Left lung (tissue), 14 donors: ENCODE measurements at places on chromosomes 6 and 20. TPM values are rescaled to one million over a fixed set of nuclear protein-coding genes. Genes with fewer than 3 reads are reported as not detected.

BPI gene
- 0.47 TPM for total RNA-seq

CLIC5 gene
- 179 TPM for total RNA-seq

NOTCH4 gene
- total RNA-seq, result 58.4 TPM

HLA-DRA gene
- 951 TPM for total RNA-seq

METTL24 gene
- total RNA-seq, result 3.6 TPM

CYP39A1 gene
- total RNA-seq, result 4.5 TPM

NRN1 gene
- 12.9 TPM for total RNA-seq

BHLHE23 gene
- total RNA-seq, result not detected

DNA sequence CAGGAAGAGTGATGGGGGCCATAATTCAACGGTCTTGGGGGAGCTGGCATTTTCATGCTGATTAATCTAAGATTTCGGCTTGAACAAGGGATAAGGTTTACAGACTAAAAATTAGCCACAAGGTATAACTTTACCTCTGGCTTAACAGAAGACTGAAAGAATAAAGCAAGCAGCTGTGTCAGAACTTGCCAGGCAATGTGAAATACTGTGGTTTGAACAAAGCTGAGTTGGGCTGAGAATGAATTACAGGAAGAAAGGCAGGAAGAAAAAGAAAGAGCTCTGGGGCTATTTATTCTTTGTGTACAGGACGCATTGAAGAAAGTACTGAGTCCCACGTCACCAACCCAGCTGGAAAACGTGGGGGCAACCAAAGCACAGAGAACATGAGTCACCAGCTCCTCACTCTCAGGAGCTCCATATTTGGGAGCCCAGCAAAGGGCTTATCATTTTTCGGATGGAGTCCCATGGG is 121.5 kb upstream of the NEDD9 start:
- DNase-seq, result no peak

DNA sequence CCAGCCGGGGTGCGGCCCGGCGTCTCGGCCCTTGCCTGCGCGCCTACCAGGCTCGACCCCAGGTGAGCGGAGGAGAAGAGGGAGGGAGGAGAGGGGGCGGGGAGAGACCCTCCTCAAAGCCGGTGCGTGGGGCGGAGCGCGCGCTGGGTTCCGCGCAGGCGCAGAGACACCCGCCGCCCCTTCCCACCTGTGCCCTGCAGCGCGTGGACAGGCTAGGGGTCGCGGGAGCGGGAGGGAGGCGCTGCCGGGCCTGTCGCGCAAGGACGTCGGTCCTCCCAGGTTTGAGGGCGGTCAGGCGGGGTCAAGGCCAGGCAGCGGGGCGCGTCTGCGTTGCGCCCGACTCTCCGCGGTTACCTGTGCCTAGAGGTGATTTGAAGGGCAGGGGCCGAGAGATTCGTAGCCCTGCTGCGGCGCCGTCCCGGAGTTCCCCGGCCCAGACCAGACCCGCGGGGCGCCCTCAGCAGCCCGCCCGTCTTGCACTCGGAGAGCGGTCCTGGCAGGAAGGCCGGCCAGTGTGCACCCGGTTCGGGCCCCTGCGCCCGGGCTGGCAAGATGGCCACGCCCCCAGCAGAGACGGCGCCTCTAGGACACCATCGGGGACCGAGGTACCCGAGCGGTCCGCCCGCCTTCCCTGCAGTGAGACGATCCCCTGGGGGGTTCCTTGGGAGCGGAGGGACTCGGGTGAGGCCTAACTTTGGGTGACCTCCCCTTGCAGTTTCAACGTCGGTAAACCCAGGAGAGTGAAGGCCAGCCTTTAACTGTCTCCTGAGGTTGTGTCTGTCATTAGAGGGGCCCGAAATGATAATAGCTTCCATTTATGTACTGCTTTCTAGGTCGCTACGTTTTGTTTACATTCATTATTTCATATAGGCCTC is 546 bp downstream of the C6orf136 start:
- DNase-seq, result peak; percentile 79

DNA sequence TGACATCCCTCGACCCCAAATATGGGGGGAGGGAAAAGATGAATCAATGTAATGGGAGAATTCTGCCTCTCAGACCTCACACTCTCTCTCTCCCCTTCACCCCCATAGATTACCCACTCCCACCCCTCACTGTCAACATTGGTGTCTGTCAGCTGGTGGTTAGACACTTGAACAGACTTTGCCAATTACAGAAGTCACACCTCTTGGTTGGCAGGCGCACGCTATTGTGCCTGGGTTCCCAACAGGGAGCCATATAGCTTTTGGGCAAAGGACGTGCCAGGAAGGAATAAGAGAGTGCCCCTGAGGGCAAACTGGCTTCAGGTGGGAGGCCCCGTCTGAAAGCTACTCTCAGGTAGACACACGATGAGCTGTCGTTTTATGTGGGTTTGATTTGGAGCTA is 54.1 kb upstream of the FYN start:
- DNase-seq, result no peak

GRCh38 chr6:139518556-139519091 is 144.2 kb upstream of the CITED2 start:
- DNase-seq, result no peak

DNA sequence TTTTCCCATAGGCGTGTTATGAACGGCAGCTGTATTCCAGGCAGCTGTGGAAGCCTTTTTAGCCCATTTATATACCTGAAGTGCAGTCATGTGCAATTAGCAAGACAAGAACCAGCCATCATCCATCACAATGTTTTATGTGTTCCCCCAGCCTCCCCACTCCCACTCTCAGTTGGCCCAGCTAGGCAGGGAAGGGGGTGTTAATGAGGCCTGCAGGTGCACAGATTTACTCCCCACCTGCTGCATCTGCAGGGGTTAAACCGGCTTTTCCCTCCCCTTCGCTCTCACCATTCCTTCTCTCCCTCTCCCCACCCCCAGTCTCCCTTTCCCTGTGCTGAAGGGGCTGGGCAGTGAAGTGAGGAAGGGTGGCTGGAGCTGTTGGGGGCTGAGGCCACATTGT is 149.8 kb upstream of the AKAP12 start:
- DNase-seq, result no peak

DNA sequence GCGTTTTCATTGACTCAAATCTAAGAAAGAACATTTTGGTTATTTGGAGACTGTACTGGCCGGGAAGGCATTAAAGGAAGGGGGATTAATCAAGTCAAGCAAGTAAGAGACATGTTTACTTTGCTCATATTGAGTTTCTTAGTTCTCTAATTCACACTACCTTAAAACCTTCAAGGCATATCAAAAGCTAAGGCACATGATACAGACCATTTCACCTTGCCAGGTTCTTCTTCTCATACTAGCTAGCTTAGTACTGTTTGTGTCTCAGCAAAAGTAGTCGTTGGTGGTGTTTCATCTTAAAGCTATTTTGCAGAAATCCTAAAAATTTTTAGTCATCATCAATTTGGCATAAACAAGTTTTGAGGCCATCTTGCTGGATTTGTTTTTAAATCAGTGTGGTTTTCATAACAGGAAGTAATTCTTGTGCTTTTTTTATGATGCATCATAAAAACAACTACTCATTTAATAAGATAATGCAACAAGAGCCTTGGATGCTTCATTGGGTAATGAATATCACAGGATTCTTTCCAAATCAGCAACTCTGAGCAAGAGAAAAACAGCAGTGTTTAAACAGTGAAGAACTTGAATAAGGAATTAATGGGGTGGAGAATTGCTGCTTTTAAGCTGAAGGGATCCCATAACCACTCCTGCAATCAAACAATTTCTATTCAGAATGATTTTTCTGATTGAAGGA is 425.3 kb downstream of the EPM2A start:
- no peak for DNase-seq

DNA sequence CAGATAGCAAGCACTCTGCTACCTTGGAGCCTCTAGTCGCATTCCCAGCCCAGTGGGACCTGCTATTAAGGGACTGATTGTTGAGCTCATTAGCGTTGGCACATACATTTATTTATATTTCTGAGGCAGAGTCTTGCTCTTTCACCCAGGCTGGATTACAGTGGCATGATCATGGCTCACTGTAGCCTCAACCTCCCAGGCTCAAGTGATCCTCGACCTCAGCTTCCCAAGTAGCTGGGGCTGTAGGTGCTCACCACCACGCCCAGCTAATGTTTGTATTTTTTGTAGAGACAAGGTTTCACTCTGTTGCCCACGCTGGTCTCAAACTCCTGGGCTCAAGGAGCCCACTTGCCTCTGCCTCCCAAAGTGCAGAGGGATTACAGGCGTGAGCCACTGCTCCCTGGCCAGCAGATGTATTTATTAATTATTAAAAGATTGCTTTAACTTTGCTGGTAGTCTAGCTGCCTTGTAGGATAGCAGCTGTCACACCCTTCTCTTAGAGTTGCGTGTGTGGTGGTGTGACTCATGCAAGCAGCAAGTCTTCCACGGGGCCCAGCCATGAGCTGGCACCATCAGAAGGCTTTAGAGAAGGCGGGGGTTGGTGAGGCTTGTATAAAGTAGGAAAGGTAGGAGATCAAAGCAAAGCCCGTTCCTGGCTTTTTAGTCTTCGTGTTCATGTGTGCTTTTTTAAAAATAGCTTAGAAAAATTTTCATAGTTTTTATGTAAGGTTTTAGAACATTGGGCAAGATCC is 16.5 kb downstream of the ACTR5 start:
- no peak for DNase-seq

- no peak for DNase-seq
Observed at GRCh38 chr20:21234324-21234723, 68.8 kb upstream of the XRN2 start.
